ENCODE measurements at places on chromosomes 5 and 9. TPM values are rescaled to one million over a fixed set of nuclear protein-coding genes. Genes with fewer than 3 reads are reported as not detected.

The PCDHGA3 gene
- total RNA-seq = 6.2 TPM

The FBLL1 gene
- total RNA-seq = 0.39 TPM

The SH3RF2 gene
- 11.9 TPM for total RNA-seq

The ZNF366 gene
- not detected for total RNA-seq

The MZB1 gene
- total RNA-seq = not detected

The DENND1A gene
- 22.5 TPM for total RNA-seq

The DOLK gene
- total RNA-seq = 21.1 TPM
